ENCODE measurements at places on chromosomes 7 and 10.

- peak; percentile 31 for DNase-seq
Measured at GRCh38 chr7:22574754-22575520, 74.9 kb upstream of the STEAP1B start.

DNA sequence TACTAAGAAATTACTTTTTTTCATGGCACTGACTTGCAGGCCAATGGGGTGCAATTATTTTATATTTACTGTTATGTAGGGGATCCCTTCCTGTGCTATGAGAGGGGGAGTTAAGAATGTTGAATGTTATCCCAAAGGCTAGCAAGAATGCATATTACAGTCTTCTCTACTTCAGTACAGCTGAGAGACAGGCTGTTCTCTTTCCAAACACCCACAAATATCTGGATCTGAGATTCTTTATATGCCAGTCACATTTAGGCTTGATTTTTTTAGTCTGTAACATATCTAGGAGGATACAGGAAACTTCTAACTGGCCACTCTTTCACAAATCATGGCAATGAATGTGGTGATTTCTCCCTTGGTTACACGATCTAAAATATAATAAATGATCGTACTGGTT lies 266.4 kb upstream of the FZD8 start:
- DNase-seq: no peak

DNA sequence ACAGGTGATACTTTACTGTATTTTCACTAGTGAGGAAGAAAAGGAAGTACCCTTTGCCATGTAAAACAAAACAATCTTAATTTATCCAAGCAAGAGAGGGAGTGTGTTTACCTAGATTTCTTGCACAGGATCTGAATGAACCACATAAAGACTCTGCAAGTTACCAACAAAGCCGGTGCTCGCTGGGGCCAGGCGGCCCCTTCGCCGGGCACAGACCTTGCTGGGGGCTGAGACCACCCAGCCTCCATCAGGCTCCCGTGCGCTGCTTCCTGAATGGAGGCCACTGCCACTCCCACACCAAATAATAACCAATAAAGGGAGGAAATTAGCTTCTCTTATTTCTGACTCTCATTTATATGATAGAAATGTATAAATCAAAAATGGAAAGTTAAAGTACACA lies 625.0 kb upstream of the ADARB2 start:
- DNase-seq: no peak

DNA sequence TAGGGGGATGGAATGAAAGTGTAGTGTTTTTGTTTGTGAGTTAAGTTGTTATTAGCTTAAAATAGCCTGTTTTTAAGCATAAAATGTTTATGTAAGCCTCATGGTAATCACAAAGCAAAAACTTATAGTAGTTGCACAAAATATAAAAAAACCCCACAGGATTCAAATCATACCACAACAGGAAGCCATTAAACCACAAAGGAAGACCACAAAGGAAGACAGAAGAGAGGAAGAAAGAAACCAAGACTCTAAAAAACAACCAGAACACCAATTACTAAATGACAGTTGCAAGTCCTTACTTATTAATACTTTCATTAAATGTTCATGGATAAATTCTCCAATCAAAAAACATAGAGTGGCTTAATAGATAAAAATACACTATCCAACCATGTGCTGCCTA lies 63.6 kb downstream of the ANKRD7 start:
- DNase-seq: no peak

DNA sequence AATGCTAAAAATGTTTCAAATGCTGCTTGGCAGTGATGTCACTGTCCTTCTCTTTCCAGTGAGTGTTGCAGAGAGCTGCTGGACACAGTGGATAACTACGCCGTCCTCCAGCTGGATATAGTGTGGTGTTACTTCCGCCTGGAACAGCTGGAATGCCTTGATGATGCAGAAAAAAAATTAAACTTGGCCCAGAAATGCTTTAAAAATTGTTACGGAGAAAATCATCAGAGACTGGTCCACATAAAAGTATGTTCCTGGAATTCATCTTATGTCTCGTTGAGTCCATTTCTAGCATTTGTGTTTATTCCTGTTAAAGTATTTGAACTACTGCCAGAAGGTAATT lies 25.2 kb downstream of the NUB1 start:
- peak; percentile 87 for DNase-seq

- peak; percentile 37 for DNase-seq
Measured at GRCh38 chr7:2279896-2280295, 34.3 kb downstream of the SNX8 start.

GRCh38 chr10:90987383-90987782 lies 66.5 kb upstream of the ANKRD1 start:
- no peak for DNase-seq

GRCh38 chr7:80883154-80884025 lies 35.5 kb downstream of the SEMA3C start:
- DNase-seq: peak; percentile 97

GRCh38 chr10:95517536-95518454 lies 43.4 kb downstream of the SORBS1 start:
- DNase-seq: peak; percentile 44

DNA sequence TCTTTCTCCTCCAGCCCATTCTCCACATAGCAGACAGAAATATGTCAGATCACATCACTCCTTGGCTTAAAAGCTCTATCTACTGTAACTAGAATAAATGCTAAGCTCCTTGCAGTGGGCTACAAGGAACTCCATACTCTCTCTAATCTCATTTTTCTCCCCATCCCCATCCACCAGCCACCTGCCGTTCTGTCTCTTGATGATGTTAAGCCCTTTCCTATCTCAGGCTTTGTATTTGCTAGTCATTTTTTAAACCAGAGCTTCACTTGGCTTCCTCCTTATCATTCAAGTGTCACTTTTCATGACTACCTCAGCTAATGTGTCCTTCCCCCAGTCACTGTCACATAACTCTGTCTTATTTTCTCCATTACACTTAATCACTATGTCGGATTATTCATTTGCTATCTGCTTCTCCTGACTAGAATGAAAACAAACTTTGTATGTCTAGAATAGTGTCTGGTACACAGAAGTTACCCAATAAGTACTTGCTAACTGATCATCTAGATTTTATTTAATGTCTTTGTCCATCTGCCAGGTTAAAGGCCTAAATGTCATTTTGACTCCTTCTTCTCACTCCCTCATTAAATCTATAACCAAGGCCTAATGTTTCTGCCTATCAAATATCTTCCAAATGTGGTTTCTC lies 87.2 kb upstream of the RPA3 start:
- peak; percentile 52 for DNase-seq

GRCh38 chr7:8724080-8724718 lies 290.8 kb downstream of the NXPH1 start:
- no peak for DNase-seq

DNA sequence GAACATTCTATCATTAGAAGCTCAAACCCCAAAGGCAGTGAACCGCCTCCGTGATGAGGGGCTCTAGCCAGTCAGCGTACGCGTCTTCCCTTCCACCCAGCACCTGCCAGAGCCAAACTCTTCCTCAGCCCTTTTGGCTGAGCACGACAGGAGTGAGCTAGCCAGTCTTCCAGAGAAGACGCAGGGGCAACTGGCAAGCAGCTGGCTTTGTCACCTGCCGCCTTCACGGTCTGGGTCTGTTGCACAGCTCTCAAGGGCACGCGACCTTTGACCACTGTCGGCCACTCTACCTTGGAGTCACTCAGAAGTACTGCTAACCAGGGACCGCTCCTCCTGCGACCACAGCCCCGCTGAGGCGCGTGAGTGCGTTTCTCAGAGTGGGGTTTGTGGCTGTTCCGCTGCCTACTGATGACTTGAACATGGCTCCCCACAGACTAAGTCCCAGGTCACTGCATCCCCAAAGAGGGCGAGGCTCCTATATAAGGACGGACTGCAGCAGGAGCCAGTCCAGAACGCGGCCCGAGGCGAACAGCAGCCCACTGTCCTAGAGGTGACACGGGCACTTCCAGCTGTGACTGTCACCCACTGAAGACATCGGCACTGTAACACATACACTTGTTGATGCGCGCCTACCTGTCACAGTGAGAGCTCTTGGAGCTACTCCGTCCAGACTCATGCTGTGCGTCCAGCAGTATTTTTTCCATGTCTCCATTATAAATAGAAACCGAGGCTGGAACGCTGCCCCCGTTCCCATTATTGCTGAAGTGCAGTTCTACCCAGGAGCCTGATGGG lies 8.4 kb downstream of the BNIP3 start:
- DNase-seq: no peak

DNA sequence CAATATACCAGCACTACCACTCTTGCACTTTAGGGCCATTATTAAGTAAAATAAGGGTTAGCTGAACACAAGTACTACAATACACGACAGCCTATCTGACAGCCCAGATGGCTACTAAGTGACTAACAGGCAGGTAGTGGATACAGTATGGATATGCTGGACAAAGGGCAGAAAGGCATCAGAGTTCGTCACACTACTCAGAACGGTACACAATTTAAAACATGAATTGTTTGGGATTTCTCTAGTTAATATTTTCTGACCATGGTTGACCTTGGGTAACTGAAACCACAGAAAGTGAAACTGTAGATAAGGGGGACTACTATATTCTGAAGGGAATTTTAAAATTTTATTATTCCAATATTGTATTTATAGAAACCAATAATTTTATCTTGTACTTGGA lies 101.3 kb upstream of the SKAP2 start:
- no peak for DNase-seq

- no peak for DNase-seq
Measured at GRCh38 chr7:5620459-5620881, 161.0 kb downstream of the RNF216 start.

- no peak for DNase-seq
Measured at GRCh38 chr10:107899502-107900062, 735.1 kb upstream of the SORCS1 start.

DNA sequence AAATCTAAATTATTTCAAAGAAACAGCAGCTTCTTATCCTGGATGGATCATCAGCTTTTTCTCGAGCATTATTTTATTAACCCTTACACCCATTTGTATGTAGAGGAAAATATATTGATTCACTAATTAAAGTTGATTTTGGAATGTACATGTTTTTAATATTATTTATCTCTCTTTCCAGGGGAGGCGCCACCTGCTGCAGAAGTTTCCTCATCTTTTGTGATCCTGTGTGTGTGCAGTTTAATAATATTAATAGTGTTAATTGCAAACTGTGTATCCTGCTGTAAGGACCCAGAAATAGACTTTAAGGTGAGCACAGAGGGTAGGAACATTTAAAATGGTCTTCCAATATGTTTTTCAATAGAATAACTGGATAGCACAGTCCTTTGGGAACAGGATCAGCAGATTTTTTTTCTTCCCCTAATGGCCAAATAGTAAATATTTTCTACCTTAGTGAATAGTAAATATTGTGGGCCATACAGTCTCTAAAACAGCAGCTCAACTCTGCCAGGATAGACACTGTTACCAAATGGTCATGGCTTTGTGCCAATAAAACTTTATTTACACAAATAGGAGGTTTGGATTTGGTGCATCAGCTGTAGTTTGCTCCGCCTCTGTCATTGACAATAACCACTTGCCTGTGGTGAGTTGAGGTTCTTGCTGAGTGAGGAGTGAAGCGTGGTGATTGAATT lies 30.6 kb downstream of the LMTK2 start:
- DNase-seq: no peak

- DNase-seq: no peak
Measured at GRCh38 chr7:147923841-147924240, 666.7 kb upstream of the C7orf33 start.

GRCh38 chr10:76045174-76045573 lies 613.8 kb downstream of the LRMDA start:
- DNase-seq: no peak

DNA sequence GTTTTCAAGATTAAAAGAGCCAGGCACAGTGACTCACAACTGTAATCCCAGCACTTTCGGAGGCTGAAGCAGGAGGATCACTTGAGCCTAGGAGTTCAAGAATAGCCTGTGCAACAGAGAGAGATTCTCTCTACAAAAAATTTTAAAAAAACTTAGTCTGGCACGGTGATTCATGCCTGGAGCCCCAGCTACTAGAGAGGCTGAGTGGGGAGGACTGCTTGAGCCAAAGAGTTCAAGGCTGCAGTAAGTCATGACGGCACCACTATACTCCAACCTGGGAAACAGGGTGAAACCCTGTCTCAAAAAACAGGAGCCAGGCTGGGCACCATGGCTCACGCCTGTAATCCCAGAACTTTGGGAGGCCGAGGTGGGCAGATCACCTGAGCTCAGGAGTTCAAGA lies 86.6 kb upstream of the KCTD7 start:
- no peak for DNase-seq
